HL-60 (cell line): ENCODE measurements at places on chromosomes 2 and 18.

- DNase-seq = no peak
These were observed 62.2 kb downstream of the GALNT14 start for GRCh38 chr2:31075941-31076590.

GRCh38 chr18:26723981-26724380 is 141.5 kb downstream of the AQP4 start:
- DNase-seq = peak; percentile 45

DNA sequence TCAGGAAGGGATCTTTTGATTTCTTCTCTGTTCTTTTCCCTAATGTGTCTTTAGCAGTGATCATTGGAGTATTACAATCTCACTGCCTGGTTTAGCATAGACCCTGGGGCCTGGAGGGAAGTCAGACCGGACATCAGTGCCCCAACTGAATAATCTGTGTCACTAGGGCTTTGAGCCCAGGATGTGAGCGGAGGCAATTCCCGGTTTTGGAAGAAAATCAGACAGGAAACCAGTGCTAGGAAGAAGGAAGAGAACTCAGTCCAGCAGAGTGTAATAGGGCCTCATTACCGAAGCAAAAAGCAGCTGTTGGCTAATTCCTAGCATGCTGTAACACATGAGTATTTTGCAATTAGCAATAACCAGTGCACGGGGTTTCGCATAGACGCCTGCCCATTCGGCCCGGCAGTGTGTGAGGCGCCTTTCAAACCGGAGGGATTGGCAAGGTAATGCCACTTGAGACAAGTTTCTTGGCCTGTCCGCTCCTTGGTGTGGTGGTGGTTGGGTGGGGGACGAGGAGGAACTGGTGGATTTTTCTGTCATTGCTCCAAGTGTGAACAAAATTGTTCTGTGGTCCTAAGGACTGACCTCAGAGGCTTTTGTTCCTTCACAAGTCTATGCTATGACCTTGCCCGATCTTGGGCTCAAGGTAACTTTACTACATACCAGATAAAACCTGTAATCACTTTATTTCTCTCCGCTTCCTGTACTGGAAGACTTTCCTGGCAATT is 2.8 kb downstream of the FOSL2 start:
- DNase-seq = peak; percentile 88

- DNase-seq = no peak
These were observed 35.6 kb downstream of the ACTR2 start for GRCh38 chr2:65263262-65263661.

DNA sequence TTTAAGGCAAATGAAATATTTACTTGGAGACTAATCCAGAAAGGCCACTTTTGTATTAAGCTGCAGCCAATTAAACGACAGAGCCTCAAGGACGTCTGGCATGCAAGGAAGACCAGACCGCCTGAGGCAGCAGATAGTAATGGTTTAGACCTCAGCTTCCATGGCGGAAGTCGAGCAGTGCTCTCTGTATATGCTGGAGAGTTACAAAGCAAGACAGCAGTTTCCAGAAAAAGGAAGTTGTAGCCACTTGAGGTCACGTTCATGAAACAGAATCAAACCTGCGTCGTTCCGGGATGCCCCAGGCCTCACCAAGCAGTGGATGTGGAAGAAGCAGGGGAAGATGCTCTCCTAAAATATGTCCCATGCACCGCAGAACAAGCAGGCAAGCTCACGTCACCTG is 142.0 kb downstream of the PTGR3 start:
- peak; percentile 87 for DNase-seq

- no peak for DNase-seq
These were observed 175.5 kb downstream of the AGAP1 start for GRCh38 chr2:235669269-235669831.

DNA sequence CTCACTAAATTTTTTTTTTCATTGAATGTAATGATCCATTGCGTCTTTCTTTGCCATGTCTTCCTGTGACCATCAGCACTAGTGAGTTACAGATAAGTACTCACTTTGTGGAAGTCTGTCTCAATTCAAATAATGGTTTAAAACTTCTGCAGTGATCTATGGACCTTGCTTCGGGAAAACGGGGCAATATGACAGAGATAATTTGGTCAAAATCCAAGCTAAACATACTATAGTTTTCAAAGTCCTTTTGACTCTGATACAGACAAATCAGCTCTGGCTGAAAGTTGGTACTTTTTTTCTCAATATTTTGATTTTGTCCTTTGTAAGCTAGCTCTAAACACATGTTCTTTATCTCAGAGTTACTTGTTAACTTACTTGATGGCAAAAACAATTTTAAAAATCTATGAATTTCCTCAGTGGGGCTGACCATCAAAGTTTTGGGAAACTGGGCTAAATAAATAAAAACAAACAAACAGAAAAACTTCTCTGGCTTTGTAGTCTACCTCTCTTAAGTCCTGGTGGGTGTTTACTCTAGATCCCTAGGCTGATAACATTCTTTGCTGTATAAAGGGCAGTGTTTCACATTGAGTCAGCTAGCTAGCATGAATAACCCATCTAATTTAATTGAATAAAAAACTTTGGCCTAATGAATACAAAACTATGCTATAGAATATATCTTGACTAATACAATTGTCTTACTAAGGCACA is 327.6 kb downstream of the RDH14 start:
- DNase-seq = no peak

DNA sequence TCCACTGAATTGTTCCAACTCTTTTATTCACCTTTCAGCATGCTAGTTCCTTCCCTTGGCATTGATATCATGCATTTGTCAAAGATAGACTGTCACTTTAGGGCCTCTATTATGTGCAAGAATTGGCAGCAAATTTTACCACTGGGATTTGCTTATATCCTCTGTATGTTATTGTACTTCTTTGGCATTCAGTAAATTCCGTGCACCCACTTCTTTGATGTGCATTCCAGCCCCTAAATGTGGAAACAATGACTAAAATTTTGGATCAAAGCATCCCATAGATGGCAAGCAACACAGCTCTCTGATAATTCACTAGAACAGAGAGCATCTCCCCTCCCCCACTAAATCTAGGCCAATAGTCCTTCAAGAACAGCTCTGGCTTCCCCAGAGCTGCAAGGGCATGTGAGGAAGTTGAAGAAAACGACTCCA is 399.0 kb upstream of the HNRNPA3 start:
- no peak for DNase-seq

DNA sequence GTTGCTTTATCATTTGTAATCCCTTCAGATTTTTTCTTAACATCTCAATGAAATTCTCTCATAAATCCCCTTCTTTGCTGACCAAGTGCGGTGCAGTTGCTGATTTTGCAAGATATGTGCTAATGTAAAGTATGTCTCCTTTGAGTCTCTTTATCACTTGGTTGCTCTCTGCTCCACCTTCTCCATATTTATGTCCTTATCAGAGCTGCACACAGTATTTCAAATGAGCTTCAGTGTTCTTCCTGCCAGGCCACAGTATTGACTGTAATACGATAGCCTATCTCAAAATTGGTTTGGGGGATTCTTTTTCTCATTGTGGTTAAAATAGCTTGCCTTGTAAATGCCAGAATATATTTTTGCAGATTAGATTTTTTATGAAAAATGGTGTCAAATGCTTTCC is 32.2 kb downstream of the MAIP1 start:
- no peak for DNase-seq

GRCh38 chr2:238015705-238016104 is 45.1 kb upstream of the SCLY start:
- DNase-seq = no peak

DNA sequence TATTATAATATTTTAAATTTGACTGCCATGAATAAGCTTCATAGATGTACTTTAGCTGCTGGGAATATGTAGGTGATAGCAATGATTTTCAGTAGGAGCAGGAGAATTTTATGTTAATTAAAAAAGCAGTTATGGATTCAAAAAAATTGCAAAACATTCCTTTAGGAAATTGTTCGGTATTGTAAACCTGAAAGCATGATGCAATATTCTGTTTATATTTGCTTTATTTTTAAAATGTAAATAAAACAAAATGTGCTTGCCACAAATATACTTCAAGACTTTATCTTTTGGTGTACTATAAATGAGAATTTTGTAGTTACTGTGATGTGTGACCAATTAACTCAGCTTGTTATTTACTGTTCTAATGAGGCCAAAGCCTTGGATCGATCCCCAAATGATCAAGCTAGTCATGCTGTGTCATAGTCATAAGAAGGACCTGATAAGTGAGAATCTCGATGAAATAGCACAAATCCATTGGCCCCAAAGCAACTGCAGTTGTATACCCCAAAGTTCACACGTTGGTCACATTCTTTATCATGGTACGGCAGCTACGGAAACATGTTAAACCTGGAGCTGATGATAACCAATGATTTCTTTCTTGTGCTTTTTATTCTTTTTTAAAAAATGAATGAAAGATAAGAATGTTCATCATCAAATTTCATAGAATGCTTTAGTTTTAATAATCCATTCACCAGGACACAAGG is 23.6 kb upstream of the ATIC start:
- no peak for DNase-seq

GRCh38 chr2:72973566-72974435 is 56.5 kb downstream of the EMX1 start:
- peak; percentile 18 for DNase-seq

DNA sequence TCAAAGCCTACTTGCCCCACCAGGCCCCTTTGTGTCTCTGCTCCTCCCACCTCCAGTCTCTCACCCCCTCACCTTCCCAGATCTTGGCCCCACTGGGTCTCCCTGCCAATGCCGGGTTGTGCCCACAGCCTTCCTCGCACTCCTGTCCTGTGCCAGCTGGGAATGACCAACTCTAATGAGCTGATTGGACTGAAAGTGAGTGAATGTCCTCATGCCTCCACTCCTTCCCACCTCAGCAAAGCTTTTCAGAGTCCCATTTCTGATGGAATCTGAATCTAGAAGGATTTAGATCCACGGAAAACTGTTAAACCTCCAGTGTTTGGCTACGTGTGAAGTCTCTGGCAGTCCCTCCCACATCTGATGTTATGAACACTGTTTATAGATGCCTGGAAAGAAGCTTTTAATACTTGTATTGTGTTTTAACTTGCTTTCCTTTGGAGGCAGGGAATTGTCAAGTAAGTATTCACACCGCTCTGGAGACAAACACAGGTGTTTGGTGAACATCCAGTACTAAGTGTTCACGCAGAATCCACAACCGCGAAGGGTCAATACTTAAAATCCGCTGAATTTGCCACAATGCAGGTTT is 103.9 kb downstream of the RTN4 start:
- DNase-seq = no peak

DNA sequence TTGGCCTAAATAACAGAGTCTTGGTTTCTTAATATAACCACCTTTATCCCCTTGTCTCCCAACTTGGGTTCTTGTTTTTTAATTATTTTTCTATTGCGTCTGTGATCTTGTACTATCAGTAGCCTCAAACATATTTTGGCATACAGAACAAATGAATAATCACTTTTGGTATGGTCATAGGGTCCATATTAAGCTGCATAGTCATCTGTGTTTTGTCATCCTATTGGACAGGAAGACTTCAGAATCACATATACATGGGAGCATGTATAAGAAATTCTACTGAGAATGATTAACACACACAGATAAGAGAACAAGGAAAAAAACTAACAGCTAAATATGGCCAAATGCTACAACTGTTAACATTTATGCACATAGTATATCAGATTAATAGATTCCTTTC is 126.0 kb downstream of the MEP1B start:
- DNase-seq = no peak

DNA sequence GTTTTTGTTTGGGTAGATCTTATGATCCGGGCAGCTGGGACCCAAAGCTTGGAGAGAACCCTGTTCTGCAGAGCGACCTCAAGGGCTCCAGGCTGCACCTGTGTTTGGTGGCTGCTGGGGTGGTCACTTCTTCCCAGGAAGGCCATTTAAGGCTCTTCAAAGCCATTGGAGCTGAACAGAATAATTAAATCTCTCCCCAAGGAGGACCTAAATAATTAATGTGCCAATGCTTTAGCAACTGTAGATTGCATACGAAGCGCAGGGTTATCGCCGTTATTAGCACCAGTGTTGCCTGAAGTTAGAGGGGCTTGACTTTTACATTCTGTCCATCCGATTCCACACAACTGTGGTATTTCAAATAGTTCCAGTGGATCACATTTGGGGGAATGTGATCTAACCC is 251.4 kb downstream of the ATAD2B start:
- no peak for DNase-seq

DNA sequence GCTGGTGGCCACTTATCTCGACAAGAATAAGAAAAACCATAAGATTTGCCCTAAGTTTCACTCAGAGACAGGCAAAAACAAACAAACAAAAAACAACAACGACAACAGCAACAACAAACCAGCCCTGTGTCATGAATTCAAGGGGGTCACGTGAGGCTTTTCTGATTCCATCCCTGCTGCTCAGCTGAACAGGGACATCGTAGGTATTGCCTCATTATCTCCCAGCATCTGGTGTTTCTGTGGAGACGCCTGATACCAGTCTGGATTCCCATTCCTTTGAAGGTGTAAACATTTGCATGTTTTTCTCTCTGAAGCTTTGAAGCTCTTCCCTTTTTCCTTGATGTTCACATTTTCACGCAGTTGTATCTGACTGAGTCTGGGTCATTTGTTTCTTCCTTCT is 117.4 kb downstream of the KCNF1 start:
- DNase-seq = no peak

- DNase-seq = no peak
These were observed 709.3 kb downstream of the DCDC2C start for GRCh38 chr2:4412637-4413187.

DNA sequence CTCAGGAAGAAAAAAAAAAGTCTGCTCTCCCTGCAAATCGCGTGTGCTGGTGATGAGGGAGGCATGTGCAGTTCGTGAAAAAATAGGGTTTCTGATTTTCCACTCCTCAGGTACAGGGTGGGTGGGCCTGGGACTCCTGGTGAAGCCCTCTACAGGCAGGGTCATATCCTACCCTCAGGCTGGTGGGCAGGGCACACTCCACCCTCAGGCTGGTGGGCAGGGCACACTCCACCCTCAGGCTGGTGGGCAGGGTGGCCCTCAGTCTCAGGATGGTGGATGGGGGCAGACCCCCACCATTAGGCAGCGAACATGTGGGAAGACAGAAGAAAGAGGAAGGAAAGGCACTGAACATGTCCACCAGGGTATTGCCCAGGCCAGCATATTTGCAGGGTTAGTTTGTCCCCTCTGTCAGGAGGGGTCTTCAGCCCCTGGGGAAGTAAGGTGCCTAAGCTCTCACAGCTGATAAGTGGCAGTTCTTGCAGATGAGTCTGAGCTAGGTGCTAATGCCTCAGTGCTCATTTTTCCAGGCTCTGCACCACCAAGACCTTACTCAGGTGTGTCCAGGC is 95.2 kb upstream of the RAB6C start:
- DNase-seq = no peak

GRCh38 chr2:171383134-171383533 is 50.7 kb downstream of the METTL8 start:
- DNase-seq = no peak

GRCh38 chr2:10841547-10842219 is 29.1 kb upstream of the PDIA6 start:
- no peak for DNase-seq

DNA sequence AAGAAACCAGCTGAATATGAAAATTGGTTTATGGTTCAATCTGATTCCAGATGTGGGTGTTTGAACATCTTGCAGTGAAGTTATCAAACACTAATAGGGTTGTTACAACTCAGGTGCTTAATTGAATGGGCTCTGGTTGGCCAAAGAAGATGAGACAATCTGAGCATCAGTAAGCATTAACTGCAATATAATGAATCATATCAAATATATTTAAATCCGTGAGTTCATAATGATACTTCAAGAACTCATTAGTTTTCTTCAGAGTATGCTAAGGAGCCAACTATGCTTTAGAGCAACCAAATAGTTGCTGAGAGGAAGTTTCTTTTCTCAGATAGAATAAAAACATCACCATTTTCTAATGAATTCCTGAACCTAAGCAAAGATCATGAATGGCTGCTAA is 79.2 kb downstream of the NCOA1 start:
- no peak for DNase-seq

GRCh38 chr2:237293978-237294377 is 120.0 kb downstream of the COL6A3 start:
- no peak for DNase-seq
